ENCODE measurements at places on chromosomes 5 and 9. TPM values are rescaled to one million over a fixed set of nuclear protein-coding genes. Genes with fewer than 3 reads are reported as not detected.

- DNase-seq: no peak
Observed at GRCh38 chr9:109510506-109510905, 12.4 kb upstream of the PTPN3 start.

SEC16A gene
- polyA plus RNA-seq: 66.9 TPM

SPARC gene
- polyA plus RNA-seq: 1,921 TPM

- no peak for DNase-seq
Observed at GRCh38 chr5:16383544-16384052, 82.0 kb downstream of the ZNF622 start.

- DNase-seq: no peak
Observed at GRCh38 chr9:136614967-136615623, 47.6 kb upstream of the EGFL7 start.

RFESD gene
- 4.1 TPM for polyA plus RNA-seq

PCDHGC4 gene
- 3.6 TPM for polyA plus RNA-seq

GABRA1 gene
- not detected for polyA plus RNA-seq

GRCh38 chr9:36162211-36162738 lies 6.9 kb upstream of the CCIN start:
- no peak for DNase-seq

- DNase-seq: no peak
Observed at GRCh38 chr9:127451858-127452656, 747 bp downstream of the LRSAM1 start.

DNA sequence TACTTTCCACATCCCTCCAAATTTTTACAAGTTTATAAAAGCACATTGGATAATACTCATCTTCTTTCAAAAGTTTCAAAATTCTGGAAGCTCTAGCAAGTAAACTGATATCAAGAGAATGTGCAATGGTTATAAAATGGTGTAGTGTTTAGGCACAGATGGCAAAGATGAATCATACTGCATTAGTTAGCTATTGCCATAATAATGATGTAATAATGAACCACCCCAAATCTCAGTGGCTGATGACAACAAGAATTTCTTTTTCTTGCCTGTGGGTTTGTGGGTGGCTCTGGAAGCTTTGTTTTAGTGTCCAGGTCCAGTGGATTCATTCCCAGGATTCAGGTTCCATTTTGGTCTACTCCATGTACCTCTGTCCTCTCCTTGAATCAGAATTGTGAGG lies 319.0 kb downstream of the BRINP1 start:
- no peak for DNase-seq

- DNase-seq: no peak
Observed at GRCh38 chr5:174614500-174615135, 109.8 kb upstream of the MSX2 start.

ZNF608 gene
- 81.9 TPM for polyA plus RNA-seq

- DNase-seq: no peak
Observed at GRCh38 chr9:121822093-121823085, 171.0 kb downstream of the DAB2IP start.

PLCXD3 gene
- 0.30 TPM for polyA plus RNA-seq

- DNase-seq: no peak
Observed at GRCh38 chr5:74903165-74903787, 37.1 kb upstream of the FAM169A start.

CNTNAP3 gene
- 4.7 TPM for polyA plus RNA-seq

DNA sequence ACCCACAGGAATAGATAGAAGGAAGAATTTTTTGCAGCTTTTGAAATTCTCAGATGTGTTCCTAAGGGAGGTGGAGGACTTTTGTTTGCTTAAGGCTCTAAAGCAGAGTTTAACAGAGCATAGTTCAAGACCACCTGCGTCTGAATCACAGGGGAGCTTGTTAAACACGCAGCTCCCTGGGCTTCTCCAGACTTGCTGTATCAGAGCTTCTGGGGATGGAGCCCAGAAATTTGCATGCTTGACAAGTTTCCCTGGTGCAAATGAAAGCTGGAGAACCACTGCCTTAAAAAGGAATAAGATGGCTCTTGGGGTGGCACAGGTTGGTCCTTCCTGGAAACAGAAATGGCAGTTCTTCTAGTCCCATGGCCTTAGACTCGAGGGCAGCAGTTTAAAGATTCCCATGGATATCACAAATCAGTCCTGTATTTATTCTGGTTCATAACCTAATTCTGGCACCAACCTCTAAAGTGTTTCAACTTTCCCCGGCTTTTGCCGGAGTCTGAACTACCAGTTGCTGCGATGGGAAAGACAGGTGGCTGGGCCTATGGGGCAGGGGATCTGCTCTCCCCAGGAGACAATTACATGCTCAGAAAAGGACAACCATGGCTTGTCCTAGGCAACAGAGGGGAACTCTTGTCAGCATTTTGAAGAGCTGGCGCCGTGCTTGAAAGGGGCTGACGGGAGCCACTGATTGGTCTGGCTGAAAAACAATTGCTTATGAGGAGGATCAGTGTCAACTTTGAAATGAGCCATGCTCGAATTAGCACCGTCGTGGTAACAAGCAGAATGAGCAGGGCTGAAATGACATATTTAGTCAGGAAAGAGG lies 599.6 kb downstream of the CCDC171 start:
- no peak for DNase-seq

PTGDS gene
- 42.1 TPM for polyA plus RNA-seq

- DNase-seq: no peak
Observed at GRCh38 chr5:9051779-9052178, 494.1 kb downstream of the SEMA5A start.

ADRB2 gene
- polyA plus RNA-seq: 0.23 TPM

TPPP gene
- polyA plus RNA-seq: 3.5 TPM

DNA sequence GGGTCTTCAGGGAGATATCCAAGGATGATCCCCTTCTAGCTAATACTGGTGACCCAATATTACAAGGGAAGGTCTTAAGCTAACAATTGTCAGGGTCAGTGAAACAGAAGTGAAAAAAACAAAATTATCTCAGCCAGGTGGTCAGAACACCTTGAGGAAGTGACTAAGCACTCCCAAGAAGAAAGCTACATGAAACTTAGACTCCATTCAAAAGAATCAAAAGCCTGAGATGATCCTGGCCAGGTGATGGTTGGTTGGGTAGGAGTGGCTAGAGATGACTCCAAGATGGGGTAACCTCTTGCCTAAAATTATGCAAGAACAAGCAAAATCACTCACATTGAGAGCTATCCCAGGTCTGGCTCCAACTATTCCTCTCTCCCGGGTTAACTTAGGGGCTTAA lies 5.4 kb downstream of the VCP start:
- no peak for DNase-seq

SNCAIP gene
- polyA plus RNA-seq: 24.7 TPM

- DNase-seq: no peak
Observed at GRCh38 chr9:30075451-30076199, 2308.8 kb upstream of the ACO1 start.
